NCI-H1105 treated with DMSO at 0.1 percent for 48 hours (cell line): ENCODE measurements at places on chromosomes 1 and 21.

GRCh38 chr1:93579891-93580290, 101.7 kb downstream of the BCAR3 start:
- no peak for DNase-seq

DNA sequence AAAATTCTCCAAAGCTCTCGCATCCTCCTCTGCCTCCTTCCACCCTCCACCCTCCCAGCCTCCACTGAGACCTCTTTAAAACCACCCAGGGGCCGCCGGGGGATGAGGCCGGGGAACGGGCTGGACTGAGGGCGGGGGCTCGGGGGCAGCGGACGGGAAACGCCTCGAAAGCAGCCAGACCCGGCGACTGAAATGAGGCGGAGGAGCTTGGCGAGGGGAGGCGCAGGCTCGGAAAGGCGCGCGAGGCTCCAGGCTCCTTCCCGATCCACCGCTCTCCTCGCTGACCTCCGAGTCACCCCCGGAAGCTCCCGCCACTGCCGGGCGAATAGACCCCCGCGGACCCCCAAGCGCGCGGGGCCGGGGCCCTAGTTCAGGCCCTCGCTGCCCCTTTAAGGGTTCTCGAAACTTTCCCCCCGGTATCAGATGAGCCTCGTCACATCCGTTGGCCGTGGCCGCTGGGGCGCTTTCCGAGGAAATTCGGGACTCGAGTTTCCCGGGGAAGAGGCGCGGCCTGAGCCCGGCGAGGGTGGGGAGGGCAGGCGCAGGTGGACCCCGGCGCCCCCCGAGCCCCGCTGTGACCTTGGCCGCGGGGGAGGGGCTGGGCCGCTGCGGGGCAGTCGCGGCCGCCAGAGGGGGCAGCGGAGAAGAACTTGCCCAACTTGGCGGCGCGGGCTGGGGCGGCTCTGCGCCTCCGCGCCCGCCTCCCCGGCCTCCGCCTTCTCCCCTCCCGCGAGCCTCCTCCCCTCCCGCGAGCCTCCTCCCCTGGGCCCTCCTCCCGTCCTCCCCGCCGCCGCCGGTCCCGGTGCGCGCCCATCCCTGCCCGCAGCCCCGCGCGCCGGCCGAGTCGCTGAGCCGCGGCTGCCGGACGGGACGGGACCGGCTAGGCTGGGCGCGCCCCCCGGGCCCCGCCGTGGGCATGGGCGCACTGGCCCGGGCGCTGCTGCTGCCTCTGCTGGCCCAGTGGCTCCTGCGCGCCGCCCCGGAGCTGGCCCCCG, at the start of gene BACE2:
BACE2 (plus strand) TSS at position 813 of the 995 bp plus-strand sequence; CDS start at position 917, 104 bp downstream.
- peak; percentile 53 for DNase-seq

DNA sequence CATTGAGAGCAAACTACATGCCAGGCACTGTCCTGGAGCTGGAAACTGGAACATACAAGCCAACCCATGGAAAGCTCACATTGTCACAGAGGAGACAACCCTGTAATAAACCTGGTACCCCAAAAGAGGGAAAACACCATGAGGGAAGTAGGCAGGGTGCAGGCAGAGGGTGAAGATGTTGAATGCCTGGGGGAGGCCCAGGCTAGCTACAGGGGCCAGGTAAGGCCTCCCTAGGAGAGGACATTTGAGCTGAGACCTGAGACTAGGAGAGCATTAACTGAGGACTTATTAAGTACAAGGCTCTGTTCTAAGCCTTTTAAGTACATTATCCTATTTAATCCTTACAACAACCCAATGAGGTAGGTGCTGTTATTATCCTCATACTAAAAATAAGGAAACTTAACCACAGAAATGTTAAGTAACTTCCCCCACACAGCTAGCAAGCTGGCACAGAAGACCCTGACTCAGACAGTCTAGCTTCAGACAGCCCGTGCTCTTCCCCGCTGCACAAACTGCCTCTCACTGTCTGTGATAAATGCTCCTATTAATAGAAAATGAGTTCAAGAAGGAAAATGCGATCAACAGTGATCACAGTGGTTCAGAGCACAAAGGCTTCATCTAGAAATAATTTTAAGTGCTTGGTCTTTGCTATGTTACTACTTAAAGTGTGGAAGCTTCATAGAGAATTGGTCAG, 41.8 kb downstream of the ZNF281 start:
- no peak for DNase-seq

GRCh38 chr1:85748120-85748519, 39.9 kb upstream of the ZNHIT6 start:
- DNase-seq = no peak

- no peak for DNase-seq
Observed at GRCh38 chr1:107515702-107516101, 374.9 kb downstream of the NTNG1 start.

- DNase-seq = no peak
Observed at GRCh38 chr21:38718481-38718880, 87.2 kb upstream of the ETS2 start.

GRCh38 chr1:192066202-192066601, 92.1 kb upstream of the RGS18 start:
- DNase-seq = no peak

DNA sequence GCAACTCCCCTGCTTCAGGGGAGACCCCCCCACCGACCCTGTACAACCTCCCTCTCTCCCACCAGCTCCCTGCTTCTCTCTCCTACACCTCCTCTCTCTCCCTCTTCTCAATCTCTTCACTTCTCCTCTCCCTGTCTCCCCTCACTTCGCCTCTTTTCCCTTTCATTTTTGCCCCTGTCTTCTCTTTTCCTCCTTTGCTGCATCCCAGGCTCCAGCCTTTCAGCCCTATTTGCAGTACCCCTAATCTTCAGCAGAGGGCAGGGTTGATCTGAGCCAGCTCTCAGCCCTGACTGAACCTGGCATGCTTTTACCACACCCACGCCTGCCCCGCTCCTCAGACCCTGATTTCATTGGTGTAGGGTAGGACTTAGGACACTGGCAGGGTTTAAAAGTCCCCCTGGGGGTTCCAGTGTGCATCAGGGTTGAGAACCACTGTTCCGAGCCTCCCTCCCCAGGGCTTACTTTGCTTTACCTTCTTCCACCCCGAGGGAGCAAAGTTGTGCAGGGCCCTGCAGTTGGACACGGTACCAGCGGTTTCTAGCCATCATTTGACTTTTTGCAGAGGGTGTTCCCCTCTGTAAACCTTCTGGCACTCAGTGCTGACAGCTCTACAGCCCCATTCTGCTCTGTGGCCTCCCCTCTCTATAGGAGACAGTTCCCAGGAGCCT, 67.3 kb upstream of the CNTN2 start:
- DNase-seq = peak; percentile 23

DNA sequence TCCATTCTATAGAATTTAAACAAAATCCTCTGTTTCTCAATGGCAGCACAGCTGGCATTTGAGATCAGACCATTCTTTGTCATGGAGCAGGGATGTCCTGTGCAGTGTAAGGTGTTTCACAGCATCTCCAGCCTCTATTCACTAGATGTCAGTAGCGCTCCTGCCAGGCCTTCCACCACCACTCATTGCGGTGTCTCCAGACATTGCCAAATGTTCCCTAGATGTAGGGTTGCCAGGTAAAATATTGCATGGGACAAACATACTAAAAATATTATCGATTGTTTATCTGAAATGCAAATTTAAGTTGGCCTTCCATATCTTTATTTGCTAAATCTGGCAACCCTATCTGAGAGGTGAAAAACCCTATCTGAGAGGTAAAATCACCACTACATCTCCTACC, 11.7 kb downstream of the ITLN2 start:
- DNase-seq = no peak

- DNase-seq = peak; percentile 2
Observed at GRCh38 chr1:237901299-237901934, 10.7 kb upstream of the ZP4 start.

GRCh38 chr1:20195462-20195780, 9.1 kb upstream of the PLA2G2C start:
- DNase-seq = no peak

GRCh38 chr1:215605011-215605621, 38.0 kb downstream of the KCTD3 start:
- no peak for DNase-seq

DNA sequence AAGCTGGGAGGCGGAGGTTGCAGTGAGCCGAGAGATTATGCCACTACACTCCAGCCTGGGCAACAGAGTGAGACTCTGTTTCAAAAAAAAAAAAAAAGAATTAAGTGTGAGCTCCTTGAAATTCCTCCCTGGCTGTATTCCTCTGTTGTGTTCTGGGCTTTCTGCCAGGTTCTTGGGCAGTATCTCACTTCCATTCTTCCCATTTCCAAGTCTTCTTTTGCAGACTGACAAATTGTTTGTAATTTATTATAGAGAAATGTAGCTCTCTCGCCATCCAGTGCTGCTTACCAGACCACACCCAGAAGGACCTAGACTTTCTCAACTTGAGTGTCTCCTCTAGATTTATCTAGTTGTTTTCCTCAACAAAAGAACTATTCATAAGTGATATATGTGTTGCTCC, 105.0 kb upstream of the ADGRL2 start:
- peak; percentile 23 for DNase-seq
